ENCODE measurements at places on chromosomes 3 and 15.

DNA sequence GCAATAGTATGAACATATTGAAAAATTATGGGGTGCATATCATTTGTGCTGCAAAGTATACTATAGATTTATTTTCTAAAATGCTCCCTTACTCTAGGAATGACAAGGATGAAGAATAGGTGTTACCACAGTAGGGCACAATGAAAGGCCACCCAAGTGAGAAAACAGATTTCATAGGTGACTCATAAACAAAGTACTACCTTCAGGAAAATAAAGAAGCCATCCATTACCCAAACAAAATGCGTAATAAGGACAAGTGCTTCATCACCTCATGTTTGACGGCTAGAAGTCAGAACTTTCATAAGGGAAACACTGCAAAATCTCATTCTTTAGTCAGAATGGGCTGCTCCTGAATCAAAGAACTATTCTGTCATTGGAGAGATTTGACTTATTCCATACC, 116.6 kb downstream of the MFSD1 start:
- DNase-seq, result no peak

DNA sequence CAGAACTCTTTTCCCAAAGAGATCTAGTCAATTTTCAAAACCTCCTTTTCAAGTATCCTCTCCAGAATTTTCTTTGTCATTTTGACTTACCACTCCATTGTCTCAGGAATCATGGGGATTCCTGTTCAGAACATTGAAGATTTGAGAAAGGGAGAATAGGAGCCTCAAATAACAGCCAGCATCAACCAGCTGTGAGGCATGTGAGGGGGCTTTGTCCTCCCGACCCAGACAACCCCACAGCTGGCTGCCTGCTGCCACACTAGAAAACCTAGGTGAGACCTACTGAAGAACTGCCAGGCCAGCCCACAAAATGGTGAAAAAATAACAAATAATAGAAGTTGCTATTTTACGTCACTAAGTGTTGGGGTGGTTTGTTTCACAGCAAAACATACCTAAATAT, 5.9 kb upstream of the ARHGEF26 start:
- DNase-seq, result no peak

DNA sequence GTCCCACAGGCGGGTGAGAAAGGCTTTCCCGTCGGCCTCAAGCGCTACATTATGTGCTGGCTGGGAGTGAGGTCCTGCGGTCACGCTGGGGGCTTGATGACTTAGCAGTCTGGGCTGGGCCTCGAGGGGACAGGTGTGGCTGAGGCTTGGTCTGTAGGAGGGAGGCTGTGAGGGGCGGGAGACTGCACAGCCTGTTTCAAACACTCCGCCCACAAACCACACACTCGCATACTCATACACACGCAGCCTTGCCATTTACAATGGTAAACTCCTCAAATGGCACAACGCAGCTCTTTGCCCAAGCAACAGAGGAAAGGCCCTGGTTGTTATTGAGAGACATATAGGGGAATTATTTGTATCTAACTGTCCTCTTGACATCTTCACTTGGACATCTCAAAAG, 32.4 kb upstream of the RASGRF1 start:
- DNase-seq, result no peak

DNA sequence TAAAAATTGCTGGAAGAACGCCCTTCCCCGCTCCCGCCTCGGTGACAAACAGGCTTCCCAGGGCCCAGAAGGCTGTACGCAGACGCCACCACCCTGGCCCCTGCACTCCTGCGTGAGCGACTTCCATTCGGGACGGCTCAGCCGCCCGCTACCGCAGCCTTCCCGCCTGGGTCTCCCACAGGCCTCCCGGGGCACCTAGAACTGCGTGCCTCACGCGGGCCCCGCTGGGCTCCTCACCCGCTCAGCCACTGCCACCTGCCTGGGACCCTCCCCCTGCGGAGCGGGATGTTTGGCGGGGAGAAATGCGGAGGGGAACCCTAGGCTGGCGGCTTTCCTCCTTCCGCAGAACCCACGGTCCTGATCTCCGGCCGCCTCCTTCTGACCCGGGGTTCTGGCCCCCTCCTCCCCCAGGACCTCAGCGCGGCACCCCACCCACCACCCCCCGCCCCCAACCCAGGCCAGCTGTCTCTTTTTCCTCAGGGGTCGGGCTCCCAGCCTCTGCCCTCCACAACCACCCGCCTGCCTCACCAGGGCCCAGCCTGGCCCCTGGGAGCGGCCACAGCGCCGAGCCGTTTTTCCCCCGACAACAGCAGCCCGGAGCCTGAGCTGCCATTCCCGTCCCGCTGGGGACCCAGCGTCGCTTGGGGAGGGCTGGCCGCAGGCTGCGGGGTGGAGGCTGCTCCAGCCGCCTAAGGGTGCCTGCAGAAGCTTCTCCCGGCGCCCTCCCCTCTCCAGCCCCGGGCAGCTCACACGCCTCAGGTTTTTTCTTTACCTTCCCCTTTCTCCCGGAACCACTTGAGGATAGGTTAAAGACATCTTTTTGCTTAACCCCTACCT, 27.6 kb upstream of the RAB7A start:
- peak; percentile 48 for DNase-seq

DNA sequence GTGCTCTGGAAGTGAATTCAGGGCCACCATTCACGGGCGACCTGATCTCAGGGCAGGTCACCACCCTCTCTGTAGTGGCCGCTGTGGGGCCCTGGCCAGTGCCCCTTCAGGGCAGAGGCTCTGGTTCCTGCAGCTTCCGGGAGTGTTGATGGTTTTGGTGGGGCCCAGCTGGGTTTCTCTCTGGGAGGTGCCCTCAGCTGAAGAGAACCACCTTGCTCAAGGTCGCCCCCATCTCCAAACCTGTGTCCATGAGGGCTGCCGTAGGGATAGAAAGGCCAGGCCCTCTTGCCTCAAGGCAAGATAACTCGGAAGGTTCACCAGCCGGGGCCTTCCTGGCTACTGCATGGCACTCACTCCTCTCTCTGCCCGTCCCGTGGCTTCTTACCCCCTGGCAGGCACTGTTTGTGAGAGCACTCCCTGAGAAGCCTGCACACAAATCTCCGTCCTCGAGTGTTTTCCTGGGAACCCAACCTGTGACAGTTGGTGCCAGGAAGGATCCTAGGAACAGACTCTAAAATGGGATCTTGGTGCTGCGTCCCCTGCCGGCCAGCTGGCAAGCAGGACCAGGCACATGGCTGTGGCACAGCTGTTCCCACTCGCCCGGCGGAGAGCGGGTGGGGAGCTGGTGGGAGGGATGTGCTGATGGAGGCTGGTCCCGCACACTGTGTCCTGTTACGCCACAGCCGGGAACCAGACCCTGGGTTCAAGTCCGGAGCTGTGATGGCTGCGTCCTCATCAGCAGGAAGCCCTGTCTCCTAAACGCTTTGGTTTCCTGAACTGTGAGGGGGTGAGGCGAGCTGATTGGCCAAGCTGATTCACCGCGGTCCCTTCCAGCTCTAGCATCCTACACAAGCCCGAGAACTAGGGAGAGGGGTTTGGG, 23.2 kb upstream of the PIGZ start:
- no peak for DNase-seq

GRCh38 chr3:31284776-31285175, 247.9 kb upstream of the STT3B start:
- no peak for DNase-seq

GRCh38 chr3:160757233-160758106, 1.4 kb downstream of the PPM1L start:
- no peak for DNase-seq

DNA sequence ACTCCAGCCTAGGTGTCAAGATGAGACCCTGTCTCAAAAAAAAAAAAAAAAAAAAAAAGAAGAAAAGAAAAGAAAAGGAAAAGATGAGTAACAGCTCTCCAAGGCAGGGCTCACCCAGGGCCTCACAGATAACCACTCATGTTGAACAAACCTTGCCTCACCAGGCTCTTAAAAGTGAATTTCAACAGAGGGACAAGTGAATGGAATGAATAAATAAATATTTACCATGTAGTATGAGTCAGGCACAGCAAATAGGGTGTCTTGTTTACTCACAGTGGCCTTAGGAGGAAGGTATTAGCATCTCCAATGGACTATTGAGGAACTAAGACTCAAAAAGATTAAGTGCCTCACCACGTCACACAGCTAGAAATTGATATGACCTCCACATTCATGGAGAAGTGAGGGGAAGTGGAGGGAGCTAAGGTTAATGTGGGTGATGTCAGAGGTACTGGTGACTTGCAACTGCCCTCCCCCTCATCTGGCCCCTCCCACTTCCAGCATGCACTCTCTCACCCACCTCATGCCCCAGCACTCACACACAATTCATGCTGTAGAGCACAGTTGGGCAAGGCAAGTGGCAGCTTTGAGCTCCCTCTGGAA, 255.5 kb downstream of the UACA start:
- DNase-seq, result peak; percentile 82

- no peak for DNase-seq
These were observed 58.5 kb downstream of the CEP63 start for GRCh38 chr3:134544316-134544715.

GRCh38 chr3:154900816-154901215, 179.3 kb upstream of the MME start:
- DNase-seq, result no peak

DNA sequence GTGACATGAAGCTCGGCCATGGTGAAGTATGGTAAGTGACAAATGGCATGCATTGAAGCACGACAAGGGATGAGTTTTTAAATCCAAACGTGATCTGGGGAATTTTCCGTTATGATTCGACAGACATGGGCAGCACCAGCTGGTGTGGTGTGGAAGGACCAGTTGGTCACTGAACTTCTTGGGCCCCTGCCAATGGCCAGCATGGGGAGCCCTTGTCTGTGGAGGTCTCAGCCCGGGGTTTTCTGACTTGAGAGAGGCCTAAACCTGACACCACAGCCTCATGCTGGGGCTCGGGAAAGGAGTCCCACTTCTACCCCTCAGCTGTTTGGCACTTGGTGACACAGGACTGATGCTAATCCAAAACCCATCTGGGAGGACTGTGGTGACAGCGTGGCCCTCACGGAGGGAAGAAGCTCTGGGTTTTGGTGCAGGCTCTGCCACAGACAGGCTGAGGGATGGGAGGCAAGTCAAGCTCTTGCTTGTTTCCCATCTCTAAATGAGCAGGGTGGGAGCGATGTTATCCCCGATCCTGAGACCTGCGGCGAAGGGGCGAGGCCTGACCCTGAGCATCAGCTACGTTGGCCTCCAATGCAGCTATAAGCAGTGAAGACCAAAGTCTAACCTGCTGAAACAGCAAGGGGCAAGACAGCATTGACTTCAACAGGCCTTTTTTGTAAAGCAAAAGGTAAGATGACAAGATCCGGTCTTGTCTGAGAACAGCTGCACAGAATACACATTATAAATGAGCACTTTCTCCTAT, 69.5 kb downstream of the ATP1B3 start:
- no peak for DNase-seq

GRCh38 chr15:51244423-51244869, 94.0 kb downstream of the CYP19A1 start:
- no peak for DNase-seq

DNA sequence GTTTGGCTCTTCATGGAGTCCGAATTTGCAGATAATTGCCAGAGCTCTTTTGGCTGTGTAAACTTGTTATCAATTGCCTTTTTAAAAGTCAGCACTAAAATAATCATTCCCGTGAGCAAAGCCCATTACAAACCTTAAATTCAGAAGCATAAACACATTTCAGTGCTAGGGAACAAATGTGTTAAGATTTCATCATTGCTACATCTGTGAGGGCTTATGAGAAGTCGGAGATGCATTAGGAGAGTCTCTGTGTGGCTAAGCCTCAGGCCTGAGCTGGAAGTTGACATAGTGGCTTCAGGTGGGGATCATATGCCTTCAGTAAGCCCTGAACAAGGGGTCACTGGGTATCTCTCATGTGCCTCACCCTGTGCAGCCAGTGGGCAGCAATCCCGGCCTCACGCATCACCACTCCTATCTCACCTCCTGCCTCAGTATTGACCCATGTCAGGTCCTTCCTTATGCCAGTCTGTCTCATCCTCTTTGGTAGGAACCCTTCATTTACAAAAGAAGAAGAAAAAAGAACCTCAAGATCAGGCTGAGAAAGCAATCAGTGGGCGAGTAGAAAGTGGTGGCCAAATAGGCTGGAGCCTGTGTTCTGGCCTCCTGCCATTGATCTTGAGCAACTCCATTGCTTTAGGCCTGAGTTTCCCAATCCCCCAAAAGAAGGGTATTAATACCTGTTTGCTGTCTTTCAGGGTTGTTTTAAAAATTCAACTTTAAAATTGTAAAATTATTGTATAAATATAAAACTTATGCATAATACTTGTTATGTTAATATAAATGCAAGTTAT, 233.5 kb downstream of the IL20RB start:
- no peak for DNase-seq

DNA sequence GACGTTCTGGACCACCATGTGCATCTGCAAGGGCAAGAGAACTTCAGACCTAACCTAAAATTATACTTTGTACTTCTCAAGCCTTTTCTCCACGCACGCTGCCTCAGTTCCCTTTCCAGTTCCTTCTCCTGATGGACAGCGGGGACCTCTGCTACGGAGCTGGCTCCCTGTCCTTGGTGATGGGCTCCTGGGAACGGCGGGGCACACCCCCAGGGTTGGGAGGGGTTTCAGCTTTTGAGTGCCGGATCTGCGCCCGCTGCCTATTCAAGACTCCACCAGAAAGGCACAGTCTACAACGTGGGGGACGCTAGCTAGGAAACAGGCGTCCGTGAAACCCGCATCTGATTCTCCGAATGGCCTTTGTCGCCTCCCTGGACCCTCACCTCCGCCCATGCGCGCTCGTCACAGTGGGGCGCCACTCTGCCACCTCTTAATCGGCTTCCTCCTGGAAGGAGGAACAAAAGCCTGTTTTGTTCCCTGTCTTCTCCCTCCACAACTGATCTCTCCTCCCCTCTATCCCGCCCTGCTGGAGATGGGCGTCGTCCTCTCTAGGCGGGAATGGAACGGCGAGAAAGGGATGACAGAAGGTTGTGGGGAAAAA, 2.2 kb downstream of the GPR149 start:
- peak; percentile 30 for DNase-seq

DNA sequence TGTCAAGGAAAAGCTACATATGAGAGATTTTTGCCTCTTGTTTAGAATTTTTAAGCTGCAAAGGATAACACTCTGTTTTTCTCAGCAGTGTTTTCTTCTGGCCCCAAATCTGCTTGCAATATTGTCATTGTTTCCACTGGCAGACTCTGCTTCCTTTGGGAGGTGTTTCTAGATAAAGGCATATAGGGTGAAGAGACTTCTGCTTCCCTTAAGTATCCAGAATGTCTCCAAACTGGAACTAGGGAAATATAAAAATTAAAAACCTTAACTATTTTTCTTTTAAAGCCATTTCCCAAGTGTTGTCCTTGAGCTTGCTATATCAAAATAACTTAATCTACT, 225.8 kb downstream of the CGGBP1 start:
- no peak for DNase-seq

GRCh38 chr15:66019368-66019767, 150.1 kb downstream of the RAB11A start:
- no peak for DNase-seq

GRCh38 chr3:40980467-40980866, 218.8 kb upstream of the CTNNB1 start:
- DNase-seq, result no peak

- no peak for DNase-seq
These were observed 250.3 kb upstream of the IGF1R start for GRCh38 chr15:98398056-98398455.

DNA sequence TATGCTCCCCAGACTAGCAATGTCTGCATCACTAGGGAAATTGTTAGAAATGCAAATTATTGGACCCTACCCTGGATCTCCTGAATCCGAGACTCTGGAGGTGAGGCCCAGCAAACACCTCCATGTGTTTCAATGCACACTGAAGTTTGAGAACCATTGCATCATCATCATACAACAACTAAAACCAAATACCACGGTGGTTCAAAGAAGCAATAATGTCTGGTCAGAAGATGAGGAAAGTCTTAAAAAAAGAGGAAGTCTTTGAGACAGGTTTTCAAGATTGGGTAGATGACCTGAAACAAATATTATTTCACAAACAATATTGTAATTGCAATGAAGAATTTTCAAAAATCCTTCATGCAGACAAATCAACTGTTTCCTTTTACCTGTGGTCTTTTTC, 60.3 kb upstream of the TRA2B start:
- DNase-seq, result no peak
